M059J (cell line): ENCODE measurements at places on chromosomes 7 and 10. TPM values are rescaled to one million over a fixed set of nuclear protein-coding genes. Genes with fewer than 3 reads are reported as not detected.

- no peak for DNase-seq
Measured at GRCh38 chr7:101795461-101795860, 22.0 kb upstream of the CUX1 start.

- peak; percentile 46 for DNase-seq
Measured at GRCh38 chr10:97726636-97727178, 10.2 kb upstream of the ZFYVE27 start.

DNA sequence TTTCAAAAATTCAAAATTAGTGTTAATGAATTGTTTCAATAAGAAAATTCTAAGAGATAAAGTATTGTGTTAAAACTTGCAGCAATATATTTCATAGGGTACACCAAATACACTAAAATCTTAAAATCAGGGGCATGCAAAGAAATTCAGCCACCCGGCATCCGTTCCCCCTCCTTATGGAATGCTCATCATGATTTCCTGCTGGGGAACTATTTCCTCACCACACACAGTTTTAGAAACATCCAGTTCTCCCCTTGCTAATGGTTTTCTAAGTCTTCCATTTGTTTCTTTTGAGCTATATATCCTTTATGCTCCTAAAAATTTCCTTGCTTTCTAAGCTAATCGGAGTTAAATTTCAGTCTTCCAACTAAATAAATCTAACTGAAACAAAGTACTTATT, 60.7 kb downstream of the CHCHD3 start:
- DNase-seq: no peak

DNA sequence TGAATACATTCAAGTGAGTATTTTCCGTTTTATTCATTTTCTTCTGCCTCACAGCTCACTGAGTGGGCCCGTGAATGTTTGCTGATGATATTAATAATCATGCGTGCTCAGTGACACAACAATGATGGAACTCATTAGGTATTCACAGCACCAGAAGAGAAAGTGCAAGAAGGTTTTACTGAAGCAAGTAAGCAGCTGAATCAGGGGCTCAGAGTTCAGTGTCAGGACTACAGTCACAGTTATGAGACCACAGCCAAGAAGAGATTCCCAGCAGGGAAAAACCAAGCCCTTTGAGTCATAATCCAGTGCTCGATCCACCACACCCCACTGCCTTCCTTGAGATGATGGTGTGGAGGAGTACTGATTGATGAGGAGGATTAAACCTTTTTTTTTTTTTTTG, 247.4 kb downstream of the KIAA1217 start:
- peak; percentile 81 for DNase-seq

AKR1D1 gene
- not detected in 2 replicates for total RNA-seq

FAM170B gene
- total RNA-seq: not detected in 2 replicates

FAM25A gene
- not detected in 2 replicates for total RNA-seq
